Endothelial cell (in vitro differentiated cells): ENCODE measurements at places on chromosomes 5 and 9.
A peak's percentile ranks its signal among the peaks of the same experiment; 100 is the strongest.

DNA sequence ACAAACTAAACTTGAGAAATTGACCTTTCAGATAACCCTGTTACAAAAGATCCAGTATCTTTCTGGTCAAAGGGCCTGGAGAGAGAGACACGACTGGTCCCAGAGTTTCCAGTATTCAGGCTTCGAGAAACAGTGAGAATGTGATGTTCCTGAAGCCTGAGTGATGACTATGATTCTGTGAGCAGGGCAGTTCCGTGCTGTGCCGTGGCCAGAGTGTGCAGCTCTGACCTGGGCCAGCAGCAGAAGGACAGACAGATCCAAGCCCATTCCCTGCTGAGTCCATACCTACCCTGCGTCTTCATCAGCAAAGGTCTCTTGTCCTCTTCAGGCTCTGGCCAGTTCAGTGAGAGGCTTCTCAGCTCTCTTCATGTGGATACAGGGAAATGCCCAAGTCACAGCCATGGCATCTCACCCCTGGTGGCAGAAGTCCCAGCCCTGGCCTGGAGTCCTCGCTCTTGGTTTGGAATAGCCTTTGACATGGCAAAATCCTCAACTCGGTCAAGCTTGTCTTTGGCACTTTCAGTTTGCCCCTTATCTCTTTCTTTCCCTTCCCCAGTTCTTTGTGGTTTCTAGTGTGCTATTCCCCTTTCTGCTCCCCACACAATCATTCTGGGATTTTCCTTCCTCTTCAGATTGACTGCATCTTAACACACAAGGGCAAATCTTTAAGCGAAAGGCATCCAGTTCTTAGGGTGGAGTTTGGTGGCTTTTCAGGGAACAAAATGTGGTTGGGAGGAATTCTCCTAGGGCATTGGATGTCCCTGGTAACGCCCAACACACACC, 107.7 kb downstream of the LIFR start:
- no peak for DNase-seq

DNA sequence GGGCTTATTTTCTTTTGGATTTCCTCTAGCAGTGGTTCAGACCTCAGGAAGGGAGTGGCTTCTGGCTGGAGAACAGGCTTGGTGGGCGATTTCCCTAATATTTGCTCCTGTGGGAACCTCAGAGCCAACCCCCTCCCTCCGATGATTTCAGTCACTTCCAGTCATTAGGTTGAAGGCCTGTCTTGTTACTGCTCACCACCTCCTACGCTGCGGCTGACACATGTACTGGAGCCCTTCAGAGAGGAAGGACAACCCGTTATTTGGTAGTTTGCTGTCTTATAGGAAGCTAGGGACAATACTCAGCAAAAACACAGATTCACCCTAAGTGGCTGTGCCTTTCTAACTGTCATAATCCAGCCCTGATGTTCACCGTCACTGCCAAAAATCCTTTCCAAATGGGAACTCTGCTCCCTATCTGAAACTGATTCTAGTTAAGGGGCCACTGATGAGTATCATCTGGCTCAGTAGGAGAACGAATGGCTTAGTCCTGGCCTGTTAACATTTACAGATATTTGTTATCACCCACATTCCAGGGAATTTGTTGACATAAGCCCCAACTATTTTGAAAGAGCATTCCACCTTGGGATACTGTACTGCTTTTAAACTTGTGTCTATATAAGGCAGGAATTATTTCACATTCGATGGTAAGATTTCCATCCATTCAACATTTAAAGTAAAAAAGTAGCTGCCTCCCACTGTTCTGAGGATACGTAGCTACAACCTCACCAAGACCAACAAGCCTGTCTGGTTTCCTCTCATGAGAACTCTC, 29.3 kb upstream of the ANKH start:
- peak; percentile 12 for DNase-seq

- DNase-seq = no peak
Measured at GRCh38 chr5:135434591-135435466, 12.3 kb downstream of the DCANP1 start.

GRCh38 chr5:180414176-180414575, 61.0 kb upstream of the GFPT2 start:
- DNase-seq = no peak

GRCh38 chr9:18746631-18747030, 272.7 kb downstream of the ADAMTSL1 start:
- DNase-seq = no peak

DNA sequence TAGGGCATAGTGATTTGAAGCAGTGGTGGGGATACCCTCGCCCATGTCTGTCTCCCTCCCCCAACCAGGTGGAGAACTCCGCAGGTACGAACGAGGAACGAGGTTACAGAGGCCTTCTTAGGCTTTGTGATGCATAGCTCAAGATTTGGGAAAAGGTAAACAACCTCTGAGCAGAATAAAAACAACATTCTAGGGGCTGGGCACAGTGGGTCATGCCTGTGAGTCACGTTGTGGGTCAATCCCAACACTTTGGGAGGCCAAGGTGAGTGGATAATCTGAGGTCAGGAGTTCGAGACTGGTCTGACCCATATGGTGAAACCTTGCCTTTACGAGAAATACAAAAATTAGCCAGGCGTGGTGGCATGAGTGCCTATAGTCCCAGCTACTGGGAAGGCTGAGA, 3.6 kb upstream of the LCP2 start:
- no peak for DNase-seq

GRCh38 chr5:157331807-157332206, 65.9 kb downstream of the CYFIP2 start:
- no peak for DNase-seq

- no peak for DNase-seq
Measured at GRCh38 chr9:122944960-122945888, 4.4 kb downstream of the RABGAP1 start.
